Kidney (tissue), 22 donors: ENCODE measurements at places on chromosomes 4 and X. TPM values are rescaled to one million over a fixed set of nuclear protein-coding genes. Genes with fewer than 3 reads are reported as not detected.
A peak's percentile ranks its signal among the peaks of the same experiment; 100 is the strongest.

DNA sequence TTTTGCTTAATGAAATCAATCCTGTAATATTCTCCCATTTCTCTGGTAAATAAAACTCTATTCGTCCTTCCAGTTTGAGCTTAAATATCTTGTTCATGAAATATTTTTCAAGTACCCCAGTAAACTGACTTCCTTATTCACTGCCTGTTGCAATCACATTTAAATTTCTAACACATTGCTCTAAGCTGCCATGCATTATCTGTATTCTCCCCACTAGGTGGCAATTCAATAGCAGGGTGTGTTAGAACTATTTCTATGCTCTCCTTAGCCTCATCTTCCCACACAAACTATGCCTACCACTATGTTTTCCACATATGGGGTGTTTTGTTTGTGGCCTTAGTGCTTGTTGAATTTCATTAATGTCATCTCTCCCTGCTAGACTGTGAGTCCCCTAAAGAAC lies 377.1 kb upstream of the HS3ST1 start:
- DNase-seq: no peak

DNA sequence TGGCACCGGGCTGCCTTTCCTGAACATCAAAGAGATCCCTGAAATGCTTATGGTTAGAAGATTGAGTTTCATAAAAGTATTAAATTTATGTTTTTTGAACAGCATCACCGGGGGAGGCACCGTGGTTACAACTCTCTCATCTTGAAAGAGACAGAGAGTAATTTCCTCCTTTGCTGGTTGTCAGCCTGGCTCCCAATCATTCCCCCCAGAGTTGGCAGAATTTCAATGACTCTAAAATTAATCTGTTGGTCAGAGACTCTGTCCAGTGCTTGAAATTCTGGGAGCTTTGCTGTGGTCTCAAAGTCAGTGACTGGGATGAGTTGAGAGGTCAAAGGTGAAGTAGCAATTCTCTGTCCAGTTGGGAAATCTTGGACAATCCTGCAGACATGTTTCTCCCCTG lies 135.9 kb downstream of the RAB28 start:
- no peak for DNase-seq

CHIC2 gene
- 13.5 TPM for polyA plus RNA-seq

DNA sequence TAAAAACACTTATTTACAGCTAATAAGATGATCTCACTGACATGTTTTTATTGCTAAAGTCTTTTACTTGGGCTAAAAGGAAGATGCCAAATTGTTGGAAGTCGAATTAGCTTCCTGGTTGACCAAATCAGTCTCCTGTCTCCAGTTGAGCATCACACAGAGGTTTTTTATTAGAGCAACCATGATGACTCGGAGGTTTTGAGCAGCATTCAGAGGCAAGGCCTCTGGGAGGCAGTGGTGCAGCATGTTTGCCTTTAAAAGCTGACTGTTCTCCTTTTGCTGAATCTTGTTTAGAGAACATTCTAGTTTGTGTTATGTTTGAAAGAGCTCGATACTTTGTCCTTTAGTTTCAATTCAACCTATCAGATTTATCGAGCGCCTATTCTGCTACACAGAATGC lies 2.1 kb downstream of the UCHL1 start:
- DNase-seq: peak; percentile 59

DNA sequence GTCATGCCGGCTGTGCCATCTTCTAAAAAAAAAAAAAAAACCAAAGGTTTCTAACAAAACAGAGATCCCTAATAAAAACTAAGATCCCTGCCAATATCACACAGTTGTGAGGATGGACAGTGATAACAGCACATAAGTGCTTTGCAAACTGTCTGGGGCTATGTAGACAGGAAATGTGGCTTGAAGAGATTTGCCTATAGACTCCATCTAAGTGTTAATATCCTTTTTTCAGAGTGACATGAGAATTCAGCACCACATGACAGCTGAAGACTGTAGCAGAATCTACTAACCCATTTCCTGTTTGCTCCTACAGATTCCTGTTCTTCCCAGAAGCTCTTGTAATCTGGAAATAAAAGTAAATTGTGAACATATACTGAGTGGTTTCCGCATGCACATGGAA lies 215.4 kb downstream of the KDR start:
- DNase-seq: peak; percentile 3

- no peak for DNase-seq
These were observed 9.3 kb upstream of the TBC1D14 start for GRCh38 chr4:6900181-6900812.

CLIC2 gene
- polyA plus RNA-seq: 7.3 TPM

CHRDL1 gene
- polyA plus RNA-seq: 18.3 TPM

GLRA3 gene
- 0.13 TPM for polyA plus RNA-seq

AKAP4 gene
- not detected for polyA plus RNA-seq

DNA sequence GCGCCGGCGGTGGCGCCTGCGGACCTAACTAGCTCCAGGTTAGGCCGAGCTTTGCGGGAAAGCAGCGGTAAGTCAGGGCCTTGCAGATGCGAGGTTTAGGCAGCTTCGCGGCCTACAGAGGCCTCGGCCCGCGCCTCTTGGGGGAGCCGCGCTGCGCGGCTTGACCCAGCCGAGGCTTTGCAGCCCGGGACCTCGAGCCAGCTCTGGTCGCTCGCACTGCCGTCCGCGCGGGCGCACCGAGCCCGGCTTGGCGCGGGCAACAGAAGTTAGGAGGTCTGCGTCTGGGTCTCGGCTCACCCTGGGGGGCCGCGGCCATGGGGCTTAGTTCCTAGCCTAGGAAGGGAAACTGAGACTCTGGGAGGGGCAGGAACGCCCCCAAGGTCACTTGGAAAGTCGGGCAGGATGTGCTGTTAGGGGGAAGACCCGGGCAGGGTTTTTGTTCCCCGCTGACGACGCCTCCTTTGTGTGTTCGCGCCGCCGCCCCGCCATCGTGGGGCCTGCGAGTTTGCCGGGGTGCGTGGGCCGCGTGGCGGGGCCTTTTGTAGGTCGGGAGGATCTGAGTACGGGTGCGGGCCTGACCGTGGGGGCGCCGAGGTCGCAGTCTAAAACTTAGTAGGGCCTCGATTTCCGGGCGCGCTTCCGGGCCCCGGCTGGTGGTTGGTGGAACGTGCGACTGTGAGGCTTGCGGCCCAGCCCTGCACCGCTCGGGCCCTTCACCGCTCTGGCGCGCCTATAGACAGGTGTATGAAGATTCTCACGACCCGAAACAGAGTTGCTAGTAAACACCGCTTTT lies 482 bp downstream of the RNF4 start:
- peak; percentile 39 for DNase-seq

REPS2 gene
- 19.6 TPM for polyA plus RNA-seq
